ENCODE measurements at places on chromosomes 3 and 15. TPM values are rescaled to one million over a fixed set of nuclear protein-coding genes. Genes with fewer than 3 reads are reported as not detected.

NUSAP1 gene
- total RNA-seq: 3.8 TPM

HRH1 gene
- total RNA-seq: 8.3 TPM

DOCK3 gene
- total RNA-seq: 6.1 TPM

TMEM158 gene
- total RNA-seq: 15.2 TPM

ZNF660 gene
- total RNA-seq: 0.67 TPM

NXPE3 gene
- total RNA-seq: 3.8 TPM

DUOX2 gene
- 5.1 TPM for total RNA-seq

RAD51 gene
- 13.1 TPM for total RNA-seq

ARPP21 gene
- 0.46 TPM for total RNA-seq

ACAP2 gene
- total RNA-seq: 55.2 TPM

FEM1B gene
- total RNA-seq: 65.3 TPM

RASL12 gene
- 2.7 TPM for total RNA-seq

FAM81A gene
- total RNA-seq: 4.1 TPM

P2RY14 gene
- total RNA-seq: 3.9 TPM

RNF13 gene
- 64.9 TPM for total RNA-seq

CA12 gene
- 645 TPM for total RNA-seq

PSTPIP1 gene
- 4.4 TPM for total RNA-seq

IL20RB gene
- 1.2 TPM for total RNA-seq

CTSH gene
- total RNA-seq: 29.6 TPM

GABRR3 gene
- not detected for total RNA-seq

MESP2 gene
- total RNA-seq: 4.7 TPM

SNX33 gene
- 23.6 TPM for total RNA-seq

SYNPR gene
- total RNA-seq: not detected

CCR9 gene
- total RNA-seq: 0.22 TPM

ECE2 gene
- 2.2 TPM for total RNA-seq

LRRN1 gene
- 0.31 TPM for total RNA-seq

ROBO2 gene
- 2.1 TPM for total RNA-seq

ALPK3 gene
- 15.3 TPM for total RNA-seq

All from mucosa of descending colon (tissue), 3 donors.